CD4-positive, alpha-beta T cell treated with Interleukin-15 for 1 hour (primary cell): ENCODE measurements at places on chromosomes 13 and 19.

GRCh38 chr13:104296286-104296685 is 1230.1 kb upstream of the SLC10A2 start:
- no peak for DNase-seq

DNA sequence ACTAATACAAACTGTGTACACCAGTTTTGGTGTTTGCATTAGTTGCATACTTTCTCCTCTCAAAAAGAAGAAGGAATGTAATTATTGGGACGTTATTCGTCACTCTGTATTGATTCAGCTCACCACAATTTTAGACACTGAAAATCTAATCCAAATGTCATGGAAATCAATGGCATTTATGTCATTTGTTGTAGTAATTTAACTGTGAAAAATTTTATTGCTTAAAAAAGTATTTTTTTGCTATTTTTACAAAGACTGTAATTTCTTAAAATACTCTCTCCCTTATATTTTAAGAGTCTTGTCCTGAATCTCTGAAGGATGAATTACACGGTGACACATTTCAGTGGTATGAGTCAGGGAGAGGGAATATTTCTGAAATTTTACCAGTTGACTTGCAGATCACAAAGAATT is 2117.6 kb downstream of the PCDH9 start:
- DNase-seq = no peak

GRCh38 chr19:40221858-40222619 is 3.9 kb upstream of the TTC9B start:
- peak; percentile 86 for DNase-seq

DNA sequence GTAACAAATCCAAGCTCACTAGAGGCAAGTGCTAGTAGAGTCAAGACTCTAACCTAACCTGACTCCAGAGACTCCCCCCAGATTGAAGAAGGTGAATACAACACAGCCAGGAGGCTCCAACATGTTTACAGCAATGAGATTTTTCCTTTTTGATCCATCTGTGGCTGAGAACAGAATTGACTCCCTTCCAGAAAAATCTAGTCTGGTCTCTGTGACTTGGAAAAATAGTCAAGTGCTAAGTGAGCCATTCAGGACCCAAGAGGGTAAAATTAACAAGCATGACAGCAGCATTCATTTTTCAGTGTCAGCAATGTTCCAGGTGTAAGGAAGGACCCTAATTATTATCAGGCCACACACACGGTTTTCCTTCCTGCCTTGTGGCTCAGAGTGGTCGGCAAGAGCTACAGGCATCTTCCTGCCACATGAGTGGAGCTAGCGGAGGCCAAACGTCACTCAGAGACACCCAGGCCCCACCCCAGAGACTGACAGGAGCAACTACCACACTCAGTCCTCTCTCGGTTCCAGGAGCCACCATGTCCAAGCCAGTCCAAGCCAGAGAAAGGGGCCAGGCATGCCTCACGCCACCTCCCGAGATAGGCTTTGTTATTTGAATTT is 395.1 kb downstream of the FOXO1 start:
- no peak for DNase-seq

GRCh38 chr19:3977242-3978143 is 6.6 kb upstream of the DAPK3 start:
- DNase-seq = no peak
